Activated naive CD8-positive, alpha-beta T cell treated with anti-CD3 and anti-CD28 coated beads, Interleukin-2, amount 50 U/mL, for 16 hours (primary cell): ENCODE measurements at places on chromosomes 16 and 17.

- DNase-seq: no peak
Measured at GRCh38 chr16:85612191-85612800, 826 bp upstream of the GSE1 start.

GRCh38 chr17:52986056-52986662, 827.6 kb upstream of the CA10 start:
- no peak for DNase-seq

DNA sequence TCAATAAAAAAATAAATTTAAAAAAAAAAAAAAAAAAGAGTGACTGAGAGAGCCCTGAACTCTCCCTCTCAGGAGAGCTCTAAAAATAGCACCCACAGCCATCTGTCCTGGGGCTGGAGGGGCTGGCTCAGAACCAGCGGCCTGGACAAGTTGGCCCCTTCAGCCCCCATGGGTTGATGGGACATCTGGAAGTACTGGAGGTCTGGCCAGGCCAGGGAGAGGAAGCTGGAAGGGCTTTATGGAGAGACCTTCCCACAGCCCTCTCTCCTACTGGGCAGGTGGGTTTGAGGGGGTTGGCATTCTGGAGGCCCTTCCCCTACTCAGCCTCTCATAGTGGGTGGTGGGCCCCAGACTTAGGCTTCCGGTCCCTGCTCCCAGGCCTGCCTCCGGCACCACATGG, 93.7 kb upstream of the TMEM97 start:
- DNase-seq: no peak

DNA sequence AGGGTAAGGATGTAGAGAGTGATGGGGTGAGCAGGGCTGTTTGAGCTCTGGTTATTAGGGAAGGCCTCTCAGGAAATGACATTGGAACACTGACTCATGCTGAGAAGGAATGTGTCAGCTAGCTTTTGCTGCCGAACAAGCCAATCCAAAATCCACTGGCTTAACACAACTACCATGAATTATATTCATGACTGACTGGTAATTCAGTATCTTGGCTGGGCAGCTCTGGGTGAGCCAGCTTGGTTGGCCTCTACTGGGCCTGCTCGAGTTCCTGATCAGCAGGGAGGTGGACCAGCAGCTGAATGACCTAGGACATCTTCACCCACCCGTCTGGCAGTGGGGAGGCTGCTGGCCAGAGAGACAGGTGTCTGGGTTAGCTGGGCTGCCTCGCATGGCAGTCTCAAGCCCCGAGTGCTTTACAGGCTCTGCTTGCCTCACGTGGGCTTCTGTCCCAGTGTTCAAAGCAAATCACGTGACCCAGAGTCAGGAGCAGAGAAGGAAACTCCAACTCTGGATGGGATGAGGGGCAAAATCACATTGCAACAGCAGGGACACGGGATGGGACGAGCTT, 209.4 kb downstream of the KATNIP start:
- DNase-seq: no peak

DNA sequence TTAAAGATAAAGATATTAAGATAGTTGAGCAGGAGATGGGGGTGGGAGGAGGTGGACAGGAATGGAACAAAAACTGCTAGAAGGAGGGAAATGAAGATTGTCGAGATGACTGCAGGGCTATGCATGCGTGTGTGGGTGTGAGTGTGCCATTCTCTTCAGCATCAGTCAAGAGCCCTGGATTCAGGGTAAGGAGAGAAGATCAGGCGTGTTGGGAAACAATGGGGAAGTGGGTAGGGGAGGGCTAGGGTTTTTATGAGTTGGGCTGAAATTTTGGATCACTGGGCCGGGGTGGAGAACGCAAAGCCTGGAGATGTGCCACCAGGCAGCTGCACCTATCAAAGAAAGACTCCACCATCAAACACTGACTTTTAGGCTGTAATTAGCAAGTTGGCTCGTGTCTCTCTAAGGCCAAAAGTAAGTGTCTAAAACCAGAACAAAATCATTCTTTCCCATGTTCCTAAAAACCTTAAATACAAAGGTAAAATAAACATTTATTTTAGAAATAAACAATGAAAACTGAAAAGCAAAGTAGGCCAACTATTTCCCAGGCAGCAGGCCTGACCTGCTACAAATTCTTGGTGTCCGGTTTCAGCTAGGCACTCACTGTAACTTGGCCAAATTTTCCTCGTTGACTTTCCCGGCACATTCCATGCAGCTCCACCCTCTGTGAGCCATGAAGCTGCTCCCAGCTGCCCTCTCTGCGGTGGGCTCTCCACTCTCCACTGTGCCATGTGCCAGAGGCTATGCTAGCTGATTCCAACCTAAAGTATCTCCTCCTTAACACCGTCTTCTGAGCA, 4.2 kb downstream of the CDRT4 start:
- DNase-seq: no peak
